Left renal pelvis (tissue), 4 donors: ENCODE measurements at places on chromosomes 2 and 18.

DNA sequence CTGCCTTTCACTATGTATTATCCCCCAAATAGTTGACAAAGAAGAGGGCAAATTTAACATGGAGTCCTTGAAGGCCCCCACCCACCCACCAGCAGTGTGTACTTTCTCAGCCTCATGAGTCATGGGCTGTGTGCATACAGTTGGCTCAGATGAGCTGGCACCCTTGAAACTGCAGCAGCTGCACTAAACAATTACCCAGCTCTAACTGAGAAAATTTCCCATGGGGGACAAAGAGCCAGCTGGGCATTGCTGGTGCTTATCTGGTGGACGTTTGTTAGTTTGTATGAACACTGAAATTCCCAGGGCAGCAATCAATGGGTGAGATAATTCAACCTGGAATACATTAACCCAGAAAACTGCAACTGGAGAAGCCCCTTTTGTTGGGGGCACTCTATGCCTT is 131.7 kb downstream of the GCA start:
- DNase-seq = no peak

GRCh38 chr2:54858021-54858681 is 134.7 kb downstream of the EML6 start:
- no peak for DNase-seq

DNA sequence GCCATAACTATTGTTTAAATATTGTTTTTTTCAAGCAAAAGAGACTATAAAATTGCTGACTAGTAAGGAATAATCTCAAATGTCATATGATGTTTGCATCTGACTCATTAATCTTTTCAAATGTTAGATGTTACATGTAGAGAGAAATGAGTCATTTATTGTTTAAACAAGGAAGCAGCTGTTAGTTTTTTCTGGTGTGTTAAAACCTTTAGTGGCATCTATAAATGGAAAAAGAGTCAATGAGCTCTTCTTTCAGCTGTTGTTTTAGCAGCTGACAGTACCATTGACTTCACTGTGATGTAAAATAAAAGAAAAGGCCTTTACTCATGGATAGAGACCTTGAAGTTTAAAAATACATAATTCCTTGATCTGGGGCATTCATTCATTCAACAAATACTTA is 1.8 kb upstream of the KLHL41 start:
- DNase-seq = no peak

DNA sequence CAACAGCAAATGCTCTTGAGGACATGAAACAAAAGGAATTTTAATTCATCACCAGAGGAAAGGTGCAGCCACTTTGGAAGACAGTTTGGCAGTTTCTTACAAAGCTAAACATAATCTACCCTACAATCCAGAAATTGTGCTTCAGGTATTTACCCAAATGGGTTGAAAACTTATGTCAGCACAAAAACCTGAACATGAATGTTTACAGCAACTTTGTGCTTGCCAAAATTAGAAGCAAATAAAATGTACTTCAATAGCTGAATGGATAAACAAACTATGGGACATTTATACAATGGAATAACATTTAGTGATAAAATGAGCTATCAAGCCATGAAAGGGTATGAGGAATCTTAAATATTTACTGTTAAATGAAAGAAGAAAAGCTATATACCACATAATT is 6.9 kb upstream of the MAP2 start:
- no peak for DNase-seq

DNA sequence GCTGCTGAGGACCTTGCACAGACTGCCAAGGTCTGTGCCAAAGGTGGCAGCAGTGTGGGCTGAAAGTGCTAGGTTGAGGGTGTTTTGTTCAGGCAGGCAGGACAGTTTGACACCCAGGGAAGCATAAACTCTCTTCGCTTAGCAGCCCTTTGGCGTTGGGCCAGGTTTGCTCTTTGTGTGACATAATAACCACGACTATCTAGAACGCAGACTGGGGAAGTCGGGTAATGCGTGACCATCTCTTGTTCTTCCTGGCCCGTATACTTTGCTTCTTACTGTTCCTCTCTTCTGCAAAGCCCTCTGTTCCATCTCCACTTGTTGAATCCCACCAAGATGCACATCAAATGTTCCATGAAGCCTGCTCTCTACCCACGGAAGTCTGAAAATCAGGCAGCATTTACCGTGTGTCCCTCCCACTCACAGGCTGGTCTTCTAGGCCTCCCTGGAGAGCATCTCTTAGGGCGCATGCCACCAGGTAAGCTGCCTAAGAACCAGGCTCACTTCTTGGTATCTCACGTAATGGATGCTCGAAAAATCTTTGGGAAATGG is 96.7 kb upstream of the LMAN1 start:
- DNase-seq = no peak
